ENCODE measurements at places on chromosomes 1 and 21. TPM values are rescaled to one million over a fixed set of nuclear protein-coding genes. Genes with fewer than 3 reads are reported as not detected.

Gene SLAMF1
- total RNA-seq = 70.4 TPM

Gene OLFML2B
- not detected for total RNA-seq

Gene HLX
- total RNA-seq = not detected

Gene OR6K3
- total RNA-seq = not detected

Gene SIK1
- total RNA-seq = 5.8 TPM

Gene MFSD2A
- total RNA-seq = 2.8 TPM

Gene AVPR1B
- not detected for total RNA-seq

DNA sequence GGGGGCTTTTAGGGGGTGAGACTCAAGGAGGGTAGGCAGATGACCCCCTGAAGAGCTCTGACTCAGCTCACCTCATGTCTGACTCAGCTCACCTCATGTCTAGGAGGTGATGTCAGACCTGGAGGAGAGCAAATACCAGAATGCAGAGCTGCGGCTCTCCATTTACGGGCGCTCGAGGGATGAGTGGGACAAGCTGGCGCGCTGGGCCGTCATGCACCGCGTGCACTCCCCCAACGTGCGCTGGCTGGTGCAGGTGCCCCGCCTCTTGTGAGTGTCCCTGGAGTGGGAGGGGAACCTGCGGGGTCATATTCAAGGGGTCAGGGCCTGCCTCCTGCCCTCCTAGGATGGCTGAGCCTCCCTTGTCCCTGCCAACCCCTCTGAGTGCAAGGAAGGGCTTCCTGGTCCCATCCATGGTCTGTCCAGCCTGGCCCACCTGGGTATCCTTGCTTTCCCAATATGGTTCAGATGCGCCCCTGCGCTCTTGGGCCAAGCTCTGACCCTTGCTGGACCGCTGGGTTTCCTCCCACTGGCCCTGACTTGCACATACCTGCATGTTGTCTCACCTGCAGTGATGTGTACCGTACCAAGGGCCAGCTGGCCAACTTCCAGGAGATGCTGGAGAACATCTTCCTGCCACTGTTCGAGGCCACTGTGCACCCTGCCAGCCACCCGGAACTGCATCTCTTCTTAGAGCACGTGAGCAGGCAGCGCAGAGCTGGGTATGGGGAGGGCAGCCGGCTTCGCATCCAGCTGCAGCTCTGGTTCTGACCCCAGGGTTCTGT, 9.1 kb downstream of the AMPD2 start:
- H3K27ac ChIP-seq = peak overlapping the region; percentile 62
- H3K27me3 ChIP-seq = no peaks in the 10 kb centered on the region
- no peak overlapping the region for H3K4me3 ChIP-seq

DNA sequence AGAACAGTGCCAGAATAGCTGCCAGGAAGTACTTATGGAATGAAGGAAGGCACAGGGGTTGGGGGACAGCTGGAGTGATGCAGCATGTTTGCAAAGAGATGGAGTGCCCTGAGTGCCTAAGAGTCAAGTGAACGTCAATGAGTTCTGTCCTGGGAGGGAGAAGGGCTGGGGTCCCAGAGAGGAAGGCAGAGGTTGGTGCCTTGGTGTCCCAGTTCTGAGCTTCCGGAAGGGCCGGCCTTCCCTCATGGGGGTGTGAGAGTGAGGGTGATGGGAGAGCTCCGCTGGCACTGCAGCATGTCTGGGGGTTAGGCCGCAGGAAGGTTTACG, 17.6 kb downstream of the NES start:
- H3K27ac ChIP-seq = no peak overlapping the region
- peaks cover 60% of the 10 kb centered on the region for H3K4me1 ChIP-seq
- H3K4me3 ChIP-seq = peak overlapping the region; percentile 73
- H3K27me3 ChIP-seq = peaks cover 38% of the 10 kb centered on the region
- H3K36me3 ChIP-seq = no peaks in the 10 kb centered on the region

- peaks cover 10% of the 10 kb centered on the region for H3K36me3 ChIP-seq
- no peak for DNase-seq
- peaks cover 64% of the 10 kb centered on the region for H3K4me1 ChIP-seq
- H3K27me3 ChIP-seq = no peaks in the 10 kb centered on the region
These were observed 36.6 kb downstream of the XCL2 start for GRCh38 chr1:168507231-168507630.

GRCh38 chr21:28294051-28294450, 698.6 kb downstream of the LTN1 start:
- H3K27ac ChIP-seq = no peak overlapping the region
- no peaks in the 10 kb centered on the region for H3K4me1 ChIP-seq
- DNase-seq = no peak
- H3K4me3 ChIP-seq = no peak overlapping the region

DNA sequence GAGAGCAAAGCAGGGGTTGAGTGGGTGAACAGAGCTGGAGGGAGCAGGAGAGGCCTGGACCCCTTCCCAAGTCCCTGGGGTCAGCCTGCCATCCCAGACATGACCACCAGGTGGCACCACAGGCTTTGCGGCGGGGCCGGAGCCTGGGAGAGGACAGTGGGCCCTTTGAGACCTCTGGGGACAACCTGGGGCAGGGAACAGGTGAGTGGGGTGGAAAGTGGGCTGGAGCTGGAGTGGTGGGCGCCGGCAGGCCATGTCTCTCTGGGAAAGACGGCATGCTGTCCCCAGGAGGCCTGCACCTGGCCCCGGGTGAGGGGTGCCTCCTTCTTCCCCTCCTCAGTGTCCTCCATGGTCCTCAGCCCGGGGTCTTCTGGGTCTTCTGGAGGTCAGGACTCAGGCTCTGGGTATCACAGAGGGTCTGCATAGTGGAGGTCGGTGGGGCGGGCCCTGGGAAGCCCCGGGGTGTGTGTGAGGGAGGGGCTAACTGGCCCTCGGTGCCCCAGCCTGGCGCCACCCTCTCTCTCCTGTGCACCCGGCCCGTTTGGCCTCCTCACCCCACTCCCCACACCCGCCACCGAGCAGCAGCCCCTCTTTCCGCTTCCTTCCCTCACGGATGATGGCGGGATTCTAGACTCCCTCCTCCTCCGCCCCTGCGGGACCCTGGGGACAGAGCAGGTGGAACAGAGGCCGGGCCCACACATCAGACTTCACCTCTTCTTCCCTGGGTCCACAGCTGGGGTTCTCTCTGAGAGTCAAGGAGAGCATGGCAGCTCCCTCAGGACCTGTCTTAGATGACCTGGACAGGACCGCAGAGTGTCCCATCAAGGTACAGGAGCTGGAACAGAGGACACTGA, 28.5 kb upstream of the PKP1 start:
- peak; percentile 61 for DNase-seq
- peaks cover 2% of the 10 kb centered on the region for H3K27me3 ChIP-seq
- no peaks in the 10 kb centered on the region for H3K36me3 ChIP-seq
- H3K4me3 ChIP-seq = no peak overlapping the region
- H3K4me1 ChIP-seq = no peaks in the 10 kb centered on the region

GRCh38 chr1:228376651-228377631, 29.7 kb downstream of the TRIM11 start:
- no peak for DNase-seq
- H3K36me3 ChIP-seq = no peaks in the 10 kb centered on the region
- peaks cover 9% of the 10 kb centered on the region for H3K4me1 ChIP-seq
- H3K27me3 ChIP-seq = peaks cover 29% of the 10 kb centered on the region
- H3K27ac ChIP-seq = no peak overlapping the region

DNA sequence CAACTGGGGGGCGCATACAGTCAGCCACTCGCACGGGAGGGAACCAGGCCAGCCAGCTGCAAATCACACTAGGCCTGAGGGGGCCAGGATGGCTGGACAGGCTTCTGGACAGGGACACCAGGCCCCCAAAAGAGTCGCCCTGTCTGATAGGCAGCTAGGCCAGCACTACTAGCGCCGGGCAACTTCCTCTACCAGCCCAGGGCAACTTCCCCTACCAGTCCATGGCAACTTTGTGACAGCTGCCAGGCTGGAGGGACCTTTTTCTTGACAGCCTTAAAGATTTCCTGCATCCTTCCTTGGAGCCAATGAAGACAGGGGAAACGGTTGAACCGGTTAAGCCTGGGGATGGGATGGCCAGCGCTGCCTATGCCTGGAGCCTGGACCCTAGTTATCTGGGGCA, 5.1 kb downstream of the IFFO2 start:
- H3K36me3 ChIP-seq = peaks cover 21% of the 10 kb centered on the region
- H3K4me3 ChIP-seq = peak overlapping the region; percentile 75
- H3K27me3 ChIP-seq = peaks cover 1% of the 10 kb centered on the region
- DNase-seq = peak; percentile 33
- peaks cover 89% of the 10 kb centered on the region for H3K4me1 ChIP-seq

DNA sequence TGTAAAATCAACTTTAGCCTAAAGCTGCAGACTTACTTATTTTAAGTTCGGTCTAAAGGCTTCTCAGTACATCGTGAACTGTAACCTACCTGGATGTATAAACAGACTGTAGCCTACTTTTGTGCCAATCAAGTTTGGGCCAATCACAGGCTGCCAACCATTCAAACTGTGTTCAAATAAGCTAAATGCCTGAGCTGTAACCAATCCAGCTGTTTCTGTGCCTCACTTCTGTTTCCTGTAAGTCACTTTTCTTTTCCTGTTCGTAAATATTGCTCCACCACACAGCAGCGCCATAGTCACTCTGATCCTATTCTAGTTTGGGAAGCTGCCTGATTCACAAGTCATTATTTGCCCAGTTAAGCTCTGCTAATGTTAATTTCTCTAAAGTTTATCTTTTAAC, 37.5 kb upstream of the SLAMF9 start:
- H3K27ac ChIP-seq = no peak overlapping the region
- H3K27me3 ChIP-seq = peaks cover 19% of the 10 kb centered on the region
- H3K36me3 ChIP-seq = no peaks in the 10 kb centered on the region
- DNase-seq = peak; percentile 13
- peaks cover 9% of the 10 kb centered on the region for H3K4me1 ChIP-seq
- no peak overlapping the region for H3K4me3 ChIP-seq

DNA sequence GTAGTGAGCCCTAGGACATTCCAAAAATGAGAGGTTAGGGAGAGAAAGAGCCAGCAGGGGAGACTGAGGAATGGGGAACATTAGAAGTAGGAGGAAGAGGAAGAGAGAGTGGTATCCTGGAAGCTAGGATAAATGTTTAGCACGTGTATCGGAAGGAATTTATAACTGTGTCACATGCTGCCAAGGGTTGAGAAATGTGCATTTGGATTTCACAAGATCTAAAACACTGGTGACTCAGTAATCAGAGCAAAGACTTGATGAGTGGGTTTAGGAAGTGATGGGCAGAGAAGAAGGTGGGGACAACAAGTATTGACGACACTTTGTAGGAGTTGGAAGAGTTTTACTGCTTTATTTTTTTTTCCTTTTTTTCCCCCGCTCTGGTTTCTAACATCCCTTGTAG, 193.9 kb downstream of the FMN2 start:
- DNase-seq = no peak
- H3K4me1 ChIP-seq = no peaks in the 10 kb centered on the region
- no peak overlapping the region for H3K27ac ChIP-seq
- H3K36me3 ChIP-seq = no peaks in the 10 kb centered on the region

Data from activated CD4-positive, alpha-beta T cell treated with anti-CD3 and anti-CD28 coated beads, Interleukin-2, amount 10 ng/mL, durations not matched to agents 7 days and 5 days (primary cell).